Osteocyte (in vitro differentiated cells): ENCODE measurements at places on chromosomes 16 and 17. TPM values are rescaled to one million over a fixed set of nuclear protein-coding genes. Genes with fewer than 3 reads are reported as not detected.
A peak's percentile ranks its signal among the peaks of the same experiment; 100 is the strongest.

DNA sequence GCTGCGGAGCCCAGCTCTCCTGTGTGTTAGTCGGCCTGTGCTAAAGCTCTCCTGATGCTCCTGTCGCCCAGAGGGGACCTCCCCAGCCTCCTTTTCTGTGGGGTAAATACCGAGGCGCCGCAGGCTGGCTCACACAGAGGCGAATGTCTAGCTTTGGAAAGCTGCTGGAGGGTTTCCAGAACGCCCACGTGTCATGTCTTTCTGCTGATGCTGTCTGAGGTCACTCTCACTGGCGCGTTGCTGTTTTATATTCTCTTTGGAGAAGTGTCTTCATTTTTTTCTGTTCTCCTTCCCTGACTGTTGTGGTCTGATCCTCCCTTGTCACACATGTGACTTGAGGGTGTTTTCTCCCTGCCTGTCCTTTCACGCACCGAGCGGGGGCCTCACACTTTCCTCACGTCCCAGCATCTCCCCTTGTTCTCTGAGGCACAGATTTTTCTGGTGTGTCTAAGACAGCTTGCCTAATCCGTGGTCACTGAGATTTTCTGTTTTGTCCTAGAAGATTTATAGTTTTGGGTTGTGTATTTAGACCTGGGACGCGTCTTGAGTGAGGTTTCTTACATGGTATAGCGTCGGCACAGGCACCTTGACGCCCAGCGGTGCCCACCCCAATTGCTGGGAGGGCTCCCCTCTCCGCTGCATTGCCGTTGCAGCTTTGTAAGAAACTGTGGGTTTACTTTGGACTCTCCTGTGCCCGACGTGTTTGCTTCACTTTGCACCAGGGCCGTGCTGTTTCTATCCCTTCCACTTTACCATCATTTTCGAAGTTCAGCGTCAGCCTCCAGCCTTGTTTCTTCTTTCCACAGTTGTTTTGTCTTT lies 92.1 kb upstream of the ZNF750 start:
- H3K27ac ChIP-seq, result peak overlapping the region; percentile 44
- H3K27me3 ChIP-seq, result no peaks in the 10 kb centered on the region
- no peak for DNase-seq
- H3K4me3 ChIP-seq, result no peak overlapping the region
- peaks cover 7% of the 10 kb centered on the region for H3K4me1 ChIP-seq
- peaks cover 39% of the 10 kb centered on the region for H3K36me3 ChIP-seq

GRCh38 chr17:64117981-64118979 lies 11.7 kb downstream of the ERN1 start:
- DNase-seq, result peak; percentile 38
- peak overlapping the region; percentile 14 for H3K27ac ChIP-seq
- no peak overlapping the region for H3K4me3 ChIP-seq
- H3K27me3 ChIP-seq, result no peaks in the 10 kb centered on the region

GRCh38 chr17:38733282-38733981 lies 3.3 kb downstream of the CISD3 start:
- no peaks in the 10 kb centered on the region for H3K27me3 ChIP-seq
- peaks cover 32% of the 10 kb centered on the region for H3K4me1 ChIP-seq
- H3K27ac ChIP-seq, result peak overlapping the region; percentile 60

- no peaks in the 10 kb centered on the region for H3K27me3 ChIP-seq
- peaks cover 5% of the 10 kb centered on the region for H3K36me3 ChIP-seq
- peaks cover 24% of the 10 kb centered on the region for H3K4me1 ChIP-seq
- H3K27ac ChIP-seq, result no peak overlapping the region
- no peak for DNase-seq
Observed at GRCh38 chr17:19242323-19242722, 5.2 kb downstream of the EPN2 start.

GRCh38 chr17:78675316-78675616 lies 98.1 kb upstream of the DNAH17 start:
- peaks cover 67% of the 10 kb centered on the region for H3K4me1 ChIP-seq
- H3K36me3 ChIP-seq, result peaks cover 63% of the 10 kb centered on the region
- H3K27me3 ChIP-seq, result no peaks in the 10 kb centered on the region
- DNase-seq, result no peak

The C16orf89 gene
- total RNA-seq, result not detected in 2 replicates

DNA sequence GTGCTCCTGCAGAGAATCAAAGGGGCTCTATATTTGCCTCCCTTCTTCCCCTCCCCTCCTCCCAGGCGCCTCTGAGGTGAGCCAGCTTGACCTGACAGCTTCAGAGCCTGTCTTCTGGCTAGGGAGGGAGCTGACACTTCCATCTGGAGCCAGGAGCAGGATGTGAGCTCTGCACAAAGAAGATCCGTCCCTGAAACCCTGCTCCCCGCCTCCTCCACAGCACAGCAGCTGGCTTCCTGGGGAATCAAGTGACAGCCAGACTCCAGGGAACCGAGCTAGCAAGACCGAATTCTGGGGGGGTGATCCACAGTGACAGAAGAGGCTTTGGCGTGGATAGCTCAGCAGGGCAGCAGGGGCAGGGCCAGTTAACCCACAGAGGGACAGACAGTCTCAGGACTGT lies 37.2 kb downstream of the CCDC182 start:
- H3K27ac ChIP-seq, result no peak overlapping the region
- peaks cover 22% of the 10 kb centered on the region for H3K27me3 ChIP-seq
- no peak overlapping the region for H3K4me3 ChIP-seq
- no peak for DNase-seq
- H3K36me3 ChIP-seq, result no peaks in the 10 kb centered on the region

DNA sequence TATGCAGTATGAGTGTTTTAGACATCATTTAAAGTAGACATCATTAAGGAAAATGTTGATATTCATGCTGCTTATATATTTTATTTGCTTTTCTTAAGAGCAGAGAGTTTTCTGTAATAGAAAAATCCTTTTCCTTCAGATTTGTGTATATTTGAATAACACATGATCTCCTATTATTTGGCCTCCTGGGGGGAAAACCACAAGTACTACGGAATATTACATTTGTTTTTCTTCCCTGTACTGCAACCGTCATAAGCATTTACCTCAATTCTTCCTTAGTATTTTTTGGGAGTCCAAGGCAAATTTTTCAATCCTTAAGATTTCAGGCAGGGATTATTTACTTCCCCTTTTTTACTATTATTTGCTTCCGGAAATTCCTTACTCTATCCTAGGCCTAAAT lies 6.0 kb downstream of the RSPRY1 start:
- no peaks in the 10 kb centered on the region for H3K36me3 ChIP-seq
- DNase-seq, result no peak
- no peaks in the 10 kb centered on the region for H3K27me3 ChIP-seq
- peaks cover 90% of the 10 kb centered on the region for H3K4me1 ChIP-seq

The SMPD3 gene
- not detected in 2 replicates for total RNA-seq

GRCh38 chr17:32933881-32934280 lies 5.9 kb downstream of the TMEM98 start:
- no peak for DNase-seq
- no peak overlapping the region for H3K27ac ChIP-seq
- H3K4me3 ChIP-seq, result no peak overlapping the region

GRCh38 chr17:53227111-53227510 lies 595.6 kb upstream of the KIF2B start:
- H3K4me1 ChIP-seq, result no peaks in the 10 kb centered on the region
- no peak overlapping the region for H3K4me3 ChIP-seq
- H3K27me3 ChIP-seq, result no peaks in the 10 kb centered on the region
- no peak for DNase-seq
- H3K27ac ChIP-seq, result no peak overlapping the region
- no peaks in the 10 kb centered on the region for H3K36me3 ChIP-seq

DNA sequence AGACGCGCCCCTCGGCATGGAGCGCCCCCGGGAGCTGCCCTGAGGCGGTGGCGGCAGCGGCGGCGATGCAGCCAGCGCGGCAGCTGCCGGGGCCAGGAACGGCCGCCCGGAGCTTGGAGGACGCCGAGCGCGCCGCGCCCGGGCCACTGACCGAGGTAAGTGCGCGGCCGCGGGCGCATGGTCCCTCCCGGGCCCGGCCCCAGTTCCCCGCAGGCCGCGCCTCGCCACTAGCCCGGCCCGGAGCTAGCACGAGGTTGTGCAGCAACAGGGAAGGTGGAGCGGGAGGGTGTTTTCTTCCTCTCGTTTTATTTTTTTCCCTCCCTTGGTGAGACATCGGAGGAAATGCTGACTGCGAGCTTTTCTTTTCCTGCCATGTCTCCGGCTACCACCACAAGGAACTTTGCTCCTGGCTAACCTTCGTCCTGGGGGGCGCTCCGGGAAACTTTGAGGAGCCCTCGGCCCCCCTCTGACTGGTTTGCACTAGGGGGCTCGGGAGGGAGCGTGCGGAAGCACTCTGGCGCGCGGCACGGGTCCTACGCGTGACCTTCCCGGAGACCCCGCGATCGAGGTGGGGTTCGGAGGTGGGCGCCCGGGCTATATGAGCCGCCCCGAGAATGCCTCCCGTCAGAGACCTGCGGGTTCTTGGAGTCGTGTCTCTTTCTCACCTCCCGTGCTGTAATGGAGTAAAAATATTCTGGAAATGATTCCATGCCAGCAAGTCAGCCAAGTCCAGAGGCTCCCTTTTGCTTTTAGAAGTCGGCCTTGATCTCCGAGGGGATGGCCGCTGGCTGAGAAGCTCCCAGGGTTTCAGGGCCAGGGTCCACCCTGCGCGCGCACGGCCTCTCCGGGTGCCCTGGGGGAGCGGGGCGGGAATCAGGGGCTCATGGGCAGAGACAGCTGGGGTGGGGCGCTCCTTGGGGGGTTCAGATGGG lies 868 bp downstream of the KCNJ12 start:
- H3K4me3 ChIP-seq, result peak overlapping the region; percentile 69
- no peaks in the 10 kb centered on the region for H3K27me3 ChIP-seq
- DNase-seq, result no peak
- peak overlapping the region; percentile 65 for H3K27ac ChIP-seq
